H9 (cell line): ENCODE measurements at places on chromosomes 4 and X. TPM values are rescaled to one million over a fixed set of nuclear protein-coding genes. Genes with fewer than 3 reads are reported as not detected.
A peak's percentile ranks its signal among the peaks of the same experiment; 100 is the strongest.

- H3K27ac ChIP-seq = no peak overlapping the region
- H3K4me3 ChIP-seq = peak overlapping the region; percentile 10; the same call in 1 of the 2 replicates
- no peak for DNase-seq
- peaks cover 6% of the 10 kb centered on the region; the same call in 1 of the 2 replicates for H3K4me1 ChIP-seq
These were observed 61.0 kb downstream of the STX18 start for GRCh38 chr4:4480685-4481398.

ETDB gene
- not detected in 2 replicates for total RNA-seq

GRIA3 gene
- total RNA-seq = 1.4 and 2.4 TPM in 2 replicates

- DNase-seq = no peak
- no peaks in the 10 kb centered on the region for H3K36me3 ChIP-seq
- no peak overlapping the region for H3K27ac ChIP-seq
- H3K4me3 ChIP-seq = no peak overlapping the region
These were observed 2252.9 kb upstream of the AGA start for GRCh38 chr4:179695175-179695574.

SPATA18 gene
- 3.9 and 5.5 TPM in 2 replicates for total RNA-seq

DNA sequence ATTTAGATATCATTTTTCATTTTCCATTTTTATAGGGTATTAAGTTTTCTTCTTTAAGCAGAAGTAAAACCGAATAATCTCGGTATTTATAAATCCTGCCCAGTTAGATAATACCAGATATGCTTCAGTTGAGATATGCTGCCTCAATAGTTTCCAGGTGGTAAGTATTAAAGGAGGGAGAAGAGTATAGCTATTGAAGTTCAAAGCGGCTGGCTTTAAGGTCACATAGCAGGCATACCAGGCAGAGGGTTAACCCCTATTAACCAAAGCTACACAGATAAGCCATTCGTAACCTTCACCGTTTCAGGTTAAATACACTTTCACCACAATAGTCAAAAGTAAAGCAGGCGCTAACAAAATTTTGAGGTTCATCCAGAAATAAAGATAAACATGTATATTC lies 54.2 kb downstream of the EDNRA start:
- H3K27me3 ChIP-seq = no peaks in the 10 kb centered on the region
- no peak overlapping the region for H3K27ac ChIP-seq
- no peaks in the 10 kb centered on the region for H3K36me3 ChIP-seq
- no peak overlapping the region for H3K4me3 ChIP-seq
- no peak for DNase-seq
- H3K4me1 ChIP-seq = no peaks in the 10 kb centered on the region

PRICKLE3 gene
- 9.7 and 12.2 TPM in 2 replicates for total RNA-seq

TBC1D19 gene
- 2.6 and 3.2 TPM in 2 replicates for total RNA-seq

DNA sequence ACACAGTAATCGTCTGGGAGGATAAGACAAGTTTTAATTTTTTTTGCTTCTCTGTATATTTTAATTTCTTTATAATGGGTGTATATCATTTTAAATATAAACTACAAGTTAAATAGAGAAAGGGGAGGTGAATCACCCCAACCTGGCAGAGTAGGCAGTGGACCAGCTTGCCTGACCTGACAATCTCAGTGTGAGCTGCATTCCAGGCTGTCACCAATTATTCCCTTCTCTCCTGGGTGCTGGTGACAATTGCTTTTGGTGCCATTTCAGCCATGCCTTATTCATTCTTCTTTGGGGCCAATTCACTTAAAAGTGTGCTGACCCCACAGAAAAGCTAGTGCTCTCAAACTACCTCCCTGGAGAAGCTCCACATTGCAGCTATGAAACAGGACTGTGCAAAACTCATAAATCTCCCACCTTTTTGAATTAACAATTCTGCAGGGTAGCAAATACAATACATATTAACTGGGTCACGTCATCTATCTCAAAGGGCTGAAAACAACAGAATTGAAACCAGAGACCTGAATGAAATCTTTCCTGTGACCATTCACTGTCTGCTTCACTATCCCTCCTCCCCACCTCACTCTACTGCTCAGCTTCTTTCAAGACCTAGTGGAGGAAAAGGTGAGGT lies 359.0 kb downstream of the HS3ST1 start:
- H3K4me1 ChIP-seq = peaks cover 3% of the 10 kb centered on the region; the same call in 1 of the 2 replicates
- H3K4me3 ChIP-seq = no peak overlapping the region
- H3K36me3 ChIP-seq = peaks cover 6% of the 10 kb centered on the region
- H3K27me3 ChIP-seq = no peaks in the 10 kb centered on the region; the same call in 1 of the 2 replicates
- no peak for DNase-seq

ADRA2C gene
- total RNA-seq = 7.2 and 8.6 TPM in 2 replicates

CFAP299 gene
- total RNA-seq = not detected in 2 replicates

MAGEB1 gene
- total RNA-seq = 0.17 and 0.18 TPM in 2 replicates

RBMXL3 gene
- total RNA-seq = not detected in 2 replicates

DNA sequence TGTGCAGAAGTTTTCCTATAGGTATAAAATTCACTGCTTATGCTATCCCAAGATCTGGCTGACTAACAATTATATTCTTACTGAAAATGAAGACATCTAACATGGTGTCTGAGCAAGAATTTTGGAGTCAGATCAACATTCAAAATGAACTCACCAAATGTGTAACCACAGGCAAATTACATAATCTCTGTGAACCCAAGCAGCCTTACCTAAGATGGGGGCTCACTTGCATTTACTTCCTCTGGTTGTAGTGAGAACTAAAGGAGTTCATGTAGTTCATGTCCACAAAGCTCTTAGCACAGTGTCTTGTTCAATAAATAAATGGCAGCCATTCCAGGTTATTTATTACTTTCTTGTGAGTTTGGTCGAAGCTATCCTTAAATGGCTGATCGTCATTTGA lies 163.9 kb upstream of the LCORL start:
- H3K27me3 ChIP-seq = no peaks in the 10 kb centered on the region
- no peak for DNase-seq
- H3K4me1 ChIP-seq = no peaks in the 10 kb centered on the region; the same call in 1 of the 2 replicates
- no peak overlapping the region for H3K27ac ChIP-seq

GRCh38 chrX:127313635-127314034 lies 494.1 kb downstream of the PRR32 start:
- no peaks in the 10 kb centered on the region for H3K4me1 ChIP-seq
- no peaks in the 10 kb centered on the region for H3K27me3 ChIP-seq
- DNase-seq = no peak
- no peak overlapping the region for H3K27ac ChIP-seq

TLR10 gene
- not detected in 2 replicates for total RNA-seq

DNA sequence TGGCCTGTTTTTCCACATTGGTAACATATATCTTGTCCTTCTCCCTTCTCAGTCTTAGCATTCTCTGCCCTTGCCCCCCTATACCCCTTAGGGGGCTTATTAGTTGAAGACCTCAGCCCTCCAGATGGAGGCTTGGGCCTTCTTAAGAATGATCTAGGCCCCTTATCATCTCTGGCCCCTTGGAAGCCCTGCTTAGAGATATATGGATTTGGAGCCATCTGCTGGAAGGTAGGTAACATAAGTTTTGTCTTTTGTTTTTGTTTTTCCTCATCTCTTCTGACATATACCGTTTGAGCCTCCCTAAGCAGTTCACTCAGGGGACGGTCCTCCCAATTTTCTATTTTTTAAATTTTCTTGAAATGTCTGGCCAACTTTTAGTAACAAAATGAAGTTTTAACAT lies 48.3 kb upstream of the NAP1L2 start:
- no peak for DNase-seq
- no peak overlapping the region for H3K27ac ChIP-seq
- no peaks in the 10 kb centered on the region for H3K36me3 ChIP-seq
- H3K4me1 ChIP-seq = no peaks in the 10 kb centered on the region
- no peaks in the 10 kb centered on the region for H3K27me3 ChIP-seq

DNA sequence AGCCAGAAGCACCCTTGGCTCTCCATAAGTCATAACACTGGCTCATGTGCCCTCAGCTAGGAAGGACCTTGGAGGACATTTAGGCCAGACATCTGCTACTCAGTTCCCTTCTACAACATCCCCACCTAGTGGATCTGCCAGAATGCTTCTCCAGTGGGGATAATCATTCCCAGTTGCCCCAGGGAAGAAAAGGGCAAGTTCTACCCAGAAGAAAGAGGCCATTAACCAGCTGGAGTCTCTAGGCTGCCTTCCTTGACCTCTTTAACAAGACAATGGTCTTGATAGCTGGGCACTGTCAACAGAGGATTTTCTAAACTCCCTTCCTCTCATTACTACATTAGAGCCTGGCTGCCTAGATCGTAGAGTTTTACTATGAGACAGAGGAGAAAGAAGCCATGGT lies 42.0 kb downstream of the LGI2 start:
- H3K27ac ChIP-seq = no peak overlapping the region
- peak; percentile 84 for DNase-seq
- 0 out of 3 replicates have a peak, but pooled peaks cover 4% of the 10 kb centered on the region for H3K36me3 ChIP-seq
- no peak overlapping the region for H3K4me3 ChIP-seq
- H3K27me3 ChIP-seq = no peaks in the 10 kb centered on the region

- H3K27ac ChIP-seq = no peak overlapping the region
- no peaks in the 10 kb centered on the region for H3K4me1 ChIP-seq
- no peak overlapping the region for H3K4me3 ChIP-seq
- no peaks in the 10 kb centered on the region for H3K27me3 ChIP-seq
These were observed 117.1 kb upstream of the TENM3 start for GRCh38 chr4:182126096-182126495.

PAGE2 gene
- not detected in 2 replicates for total RNA-seq

DNA sequence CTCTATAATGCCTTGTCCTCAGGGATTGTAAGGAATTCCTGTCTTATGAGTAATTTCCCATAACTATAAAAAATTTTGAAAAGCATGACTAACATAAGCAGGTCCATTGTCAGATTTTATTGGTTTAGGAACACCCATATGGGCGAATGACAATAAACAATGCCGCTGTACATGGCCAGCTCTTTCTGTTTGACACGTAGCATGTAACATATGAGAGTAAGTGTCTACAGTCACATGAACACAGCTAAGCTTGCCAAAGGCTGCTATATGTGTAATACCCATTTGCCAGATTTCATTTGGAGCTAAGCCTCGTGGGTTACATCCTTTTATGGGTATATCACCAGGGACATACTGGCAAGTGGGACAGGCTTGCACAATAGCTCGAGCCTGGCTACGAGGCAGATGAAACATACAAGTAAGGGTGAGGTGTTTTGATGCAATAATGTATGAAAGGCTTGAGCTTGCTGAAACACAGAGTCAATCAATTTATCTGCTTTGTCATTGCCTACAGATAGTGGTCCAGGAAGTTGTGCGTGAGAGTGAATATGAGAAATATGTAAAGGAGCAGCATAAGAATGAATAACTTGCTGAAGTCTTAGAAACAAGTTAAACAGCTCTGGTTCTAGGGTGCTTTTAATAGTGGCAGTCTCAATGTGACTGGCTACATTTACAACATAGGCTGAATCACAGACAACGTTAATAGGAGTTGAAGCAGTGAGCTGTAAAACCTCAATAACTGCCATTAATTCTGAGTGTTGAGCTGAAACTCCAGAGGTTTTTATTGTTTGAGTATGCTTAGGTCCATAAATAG lies 67.4 kb upstream of the UGT2B10 start:
- H3K4me1 ChIP-seq = no peaks in the 10 kb centered on the region
- H3K27ac ChIP-seq = no peak overlapping the region
- no peak for DNase-seq
- no peak overlapping the region for H3K4me3 ChIP-seq

DNA sequence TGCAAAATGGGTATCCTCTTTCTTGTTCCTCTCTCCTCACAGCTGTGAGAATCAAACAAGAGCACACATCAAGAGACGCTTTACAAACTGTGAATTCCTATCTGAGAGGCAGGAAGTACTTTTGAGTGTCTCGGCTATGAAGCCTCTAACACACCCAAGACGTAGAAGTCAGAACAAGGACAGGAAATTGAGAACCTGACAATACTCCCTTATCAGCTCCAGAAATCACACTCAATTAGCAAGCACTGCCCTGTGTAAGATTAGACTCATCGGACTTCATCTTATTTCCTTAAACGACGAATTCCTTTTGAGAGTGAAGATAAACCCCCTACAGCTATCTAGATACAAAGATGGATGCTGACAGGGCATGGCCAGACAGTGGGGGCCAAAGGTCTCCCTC lies 50.7 kb upstream of the CRMP1 start:
- H3K36me3 ChIP-seq = peaks cover 6% of the 10 kb centered on the region; the same call in 2 of the 3 replicates
- no peak overlapping the region for H3K4me3 ChIP-seq
- 0 out of 2 replicates have a peak, but pooled peaks cover 3% of the 10 kb centered on the region for H3K27me3 ChIP-seq

RASGEF1B gene
- 6.4 and 7.5 TPM in 2 replicates for total RNA-seq
